Bronchial smooth muscle cell (primary cell): ENCODE measurements at places on chromosomes 11 and 22. TPM values are rescaled to one million over a fixed set of nuclear protein-coding genes. Genes with fewer than 3 reads are reported as not detected.

ARFGAP2 gene
- 85.9 and 86.2 TPM in 2 replicates for total RNA-seq

PTGDR2 gene
- total RNA-seq, result 0.16 and 1.5 TPM in 2 replicates

OR52B4 gene
- total RNA-seq, result not detected in 2 replicates

NUCB2 gene
- 85.2 and 119 TPM in 2 replicates for total RNA-seq

HTATIP2 gene
- 33.7 and 45.9 TPM in 2 replicates for total RNA-seq

SLC22A8 gene
- total RNA-seq, result under 0.01 TPM in 1 of 2 replicates, not detected in the other

KLHL35 gene
- total RNA-seq, result 0.43 and 2.5 TPM in 2 replicates

CFAP300 gene
- total RNA-seq, result 1.8 and 4.7 TPM in 2 replicates

KDELR3 gene
- 43.8 and 67.6 TPM in 2 replicates for total RNA-seq

P2RX3 gene
- not detected in 2 replicates for total RNA-seq

CHST1 gene
- total RNA-seq, result under 0.01 and 0.32 TPM in 2 replicates

TTC36 gene
- 0.79 TPM in 1 of 2 replicates, not detected in the other for total RNA-seq

PKDREJ gene
- under 0.01 and 0.09 TPM in 2 replicates for total RNA-seq

TPBGL gene
- total RNA-seq, result not detected in 2 replicates

LDHAL6A gene
- not detected in 2 replicates for total RNA-seq

TRIM29 gene
- total RNA-seq, result 0.16 and 0.94 TPM in 2 replicates

PLAAT4 gene
- 13.9 and 54.4 TPM in 2 replicates for total RNA-seq

SHANK3 gene
- 0.32 and 0.43 TPM in 2 replicates for total RNA-seq

TBX10 gene
- total RNA-seq, result not detected in 2 replicates

VWCE gene
- 3.6 and 14.9 TPM in 2 replicates for total RNA-seq

TREH gene
- total RNA-seq, result under 0.01 TPM in 1 of 2 replicates, not detected in the other

RAB3IL1 gene
- total RNA-seq, result 9.1 and 12.6 TPM in 2 replicates

RNASEH2C gene
- total RNA-seq, result 32.8 and 35.3 TPM in 2 replicates

CDC42EP2 gene
- 15.6 and 33.7 TPM in 2 replicates for total RNA-seq

OR8I2 gene
- total RNA-seq, result not detected in 2 replicates

SLC25A45 gene
- total RNA-seq, result 0.77 and 0.95 TPM in 2 replicates

OR4P4 gene
- total RNA-seq, result not detected in 2 replicates

INPP5J gene
- 0.16 and 0.17 TPM in 2 replicates for total RNA-seq

FREY1 gene
- total RNA-seq, result 1.2 and 2.2 TPM in 2 replicates

GLYAT gene
- total RNA-seq, result not detected in 2 replicates

PLAAT5 gene
- 0.52 TPM in 1 of 2 replicates, not detected in the other for total RNA-seq

KCTD14 gene
- 0.32 and 0.43 TPM in 2 replicates for total RNA-seq

OR8G5 gene
- total RNA-seq, result not detected in 2 replicates

P2RY2 gene
- under 0.01 TPM in 1 of 2 replicates, not detected in the other for total RNA-seq

SLC5A4 gene
- total RNA-seq, result not detected in 2 replicates

MFRP gene
- not detected in 2 replicates for total RNA-seq

SEPTIN3 gene
- under 0.01 and 0.26 TPM in 2 replicates for total RNA-seq

FAM111B gene
- 0.09 and 0.63 TPM in 2 replicates for total RNA-seq

CBLIF gene
- total RNA-seq, result not detected in 2 replicates

OR8D4 gene
- not detected in 2 replicates for total RNA-seq

TMEM191C gene
- total RNA-seq, result 0.34 and 1.1 TPM in 2 replicates

DRD4 gene
- under 0.01 TPM in 1 of 2 replicates, not detected in the other for total RNA-seq

SLC1A2 gene
- total RNA-seq, result 2.7 and 7.5 TPM in 2 replicates

NXPE4 gene
- total RNA-seq, result not detected in 2 replicates

HTR3B gene
- total RNA-seq, result not detected in 2 replicates

BEST1 gene
- 2.5 and 4.6 TPM in 2 replicates for total RNA-seq

SYT8 gene
- total RNA-seq, result not detected in 2 replicates

PLEKHA7 gene
- total RNA-seq, result under 0.01 and 0.17 TPM in 2 replicates

ANKK1 gene
- under 0.01 and 0.17 TPM in 2 replicates for total RNA-seq

NCAM1 gene
- total RNA-seq, result not detected in 2 replicates

OR52I1 gene
- not detected in 2 replicates for total RNA-seq

RBMXL2 gene
- not detected in 2 replicates for total RNA-seq

KRTAP5-1 gene
- total RNA-seq, result not detected in 2 replicates

GVQW3 gene
- total RNA-seq, result 1.0 and 2.2 TPM in 2 replicates

GRM5 gene
- total RNA-seq, result under 0.01 TPM in 1 of 2 replicates, not detected in the other

OR5AN1 gene
- under 0.01 TPM in 1 of 2 replicates, not detected in the other for total RNA-seq

PRG3 gene
- not detected in 2 replicates for total RNA-seq
